ENCODE measurements at places on chromosomes 16 and 17.
A peak's percentile ranks its signal among the peaks of the same experiment; 100 is the strongest.

DNA sequence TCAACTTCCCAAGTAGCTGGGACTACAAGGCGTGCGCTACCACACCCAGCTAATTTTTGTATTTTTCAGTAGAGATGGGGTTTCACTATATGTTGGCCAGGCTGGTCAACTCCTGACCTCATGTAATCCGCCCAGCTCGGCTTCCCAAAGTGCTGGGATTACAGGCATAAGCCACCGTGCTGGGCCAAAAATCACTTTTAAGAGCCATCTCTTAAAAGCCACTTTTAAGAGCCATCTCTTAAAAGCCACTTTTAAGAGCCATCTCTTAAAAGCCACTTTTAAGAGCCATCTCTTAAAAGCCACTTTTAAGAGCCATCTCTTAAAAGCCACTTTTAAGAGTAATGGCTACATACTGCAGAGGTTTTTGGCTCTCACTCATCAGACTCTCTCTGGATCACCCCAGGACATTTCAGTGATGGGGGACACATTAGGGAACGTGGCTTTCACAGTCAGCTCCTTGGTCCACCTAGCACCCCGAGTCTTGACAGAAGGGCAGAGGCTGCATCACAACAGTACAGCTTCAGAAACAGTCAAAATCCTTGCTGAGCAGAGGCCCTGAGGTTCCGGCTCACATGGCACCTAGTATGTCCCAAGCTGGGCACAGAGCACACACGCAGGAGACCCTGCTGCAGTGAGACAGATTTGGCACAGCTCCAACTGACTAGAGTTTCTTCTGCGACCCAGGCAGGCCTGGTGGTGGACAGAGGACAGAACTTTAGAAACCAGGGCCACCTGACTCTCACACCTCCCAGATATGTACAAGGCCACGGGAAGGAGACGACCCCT, 23.6 kb downstream of the RANBP10 start:
- DNase-seq: no peak

DNA sequence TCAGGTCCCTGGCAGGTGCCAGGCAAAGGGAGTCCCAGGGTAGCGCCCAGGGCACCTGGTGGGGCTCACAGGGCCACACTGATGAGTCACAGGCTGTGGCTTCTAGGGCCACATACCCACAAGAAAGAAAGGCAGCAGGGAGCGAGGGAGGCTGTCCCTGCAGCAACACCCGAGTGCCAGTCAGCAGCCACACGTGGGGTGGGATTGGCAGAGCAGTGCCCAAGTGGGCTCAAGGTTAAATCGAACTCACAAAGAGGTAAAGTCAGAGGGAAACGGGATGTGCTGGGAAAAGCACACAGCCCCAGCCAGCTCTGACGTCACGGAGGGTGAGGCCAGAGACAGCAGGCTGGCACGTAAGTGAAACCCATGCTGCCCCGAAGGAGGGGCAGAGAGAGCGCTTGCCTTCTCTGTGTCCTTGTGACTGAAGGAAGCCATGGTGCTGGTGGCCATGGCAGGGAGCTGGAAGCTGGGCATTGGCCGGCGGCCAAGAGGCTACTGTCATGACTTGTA, 33.8 kb downstream of the FA2H start:
- DNase-seq: no peak

DNA sequence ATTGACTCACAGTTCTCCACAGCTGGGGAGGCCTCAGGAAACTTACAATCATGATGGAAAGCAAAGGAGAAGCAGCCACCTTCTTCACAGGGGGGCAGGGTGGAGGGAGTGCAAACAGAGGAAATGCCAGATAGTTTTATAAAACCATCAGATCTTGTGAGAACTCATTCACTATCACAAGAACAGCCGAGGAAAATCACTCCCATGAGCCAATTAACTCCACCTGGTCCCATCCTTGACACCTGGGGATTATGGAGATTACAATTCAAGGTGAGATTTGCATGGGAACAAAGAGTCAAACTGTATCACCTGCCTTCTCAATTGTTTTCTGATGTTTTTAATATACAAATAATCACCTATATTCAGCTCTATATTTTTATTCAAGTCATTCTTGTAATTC, 1527.3 kb upstream of the GOT2 start:
- no peak for DNase-seq

GRCh38 chr17:80425835-80426426, 11.0 kb downstream of the ENDOV start:
- no peak for DNase-seq

GRCh38 chr17:72370819-72371218, 250.0 kb downstream of the SOX9 start:
- no peak for DNase-seq

DNA sequence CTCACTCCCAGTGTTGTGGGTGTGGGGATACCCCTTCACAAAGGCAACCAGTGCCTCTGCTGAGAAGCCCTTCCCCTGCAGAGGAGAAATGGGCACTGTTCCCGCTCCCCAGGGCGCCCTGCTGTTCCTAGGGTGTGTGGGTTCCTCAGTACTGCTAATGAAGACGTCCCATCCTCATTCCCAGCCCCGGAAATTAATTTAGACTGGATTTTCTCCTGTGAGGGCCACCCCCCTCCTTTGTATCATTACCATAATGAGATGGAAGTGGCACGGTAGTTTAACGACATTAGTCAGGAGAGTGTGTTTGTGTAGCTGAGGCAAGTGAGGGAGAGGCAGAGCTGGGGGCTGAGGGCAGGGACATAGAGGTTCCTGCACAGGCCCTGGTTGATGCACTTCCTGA, 53.2 kb downstream of the PIPOX start:
- DNase-seq: no peak

DNA sequence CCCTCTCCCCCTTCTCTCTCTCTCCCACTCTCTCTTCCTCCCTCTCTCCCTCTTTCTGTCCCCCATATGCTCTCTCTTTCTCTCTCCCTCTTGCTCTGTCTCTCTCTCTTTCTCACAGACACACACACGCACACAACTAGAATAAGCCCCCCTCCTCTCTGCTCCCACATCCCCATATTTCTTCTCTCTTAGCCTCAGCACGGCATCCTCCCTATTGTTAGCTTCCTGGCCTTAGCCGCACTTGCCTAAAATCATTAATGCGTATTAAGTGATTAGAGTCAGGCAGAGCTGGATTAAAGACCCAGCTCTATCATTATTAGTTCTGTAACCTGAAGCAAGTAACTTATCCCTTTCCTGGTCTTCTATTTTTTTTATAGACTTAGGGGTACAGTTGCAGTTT, 319.0 kb upstream of the C16orf82 start:
- no peak for DNase-seq

GRCh38 chr16:56019274-56019673, 144.1 kb upstream of the CES5A start:
- no peak for DNase-seq

- DNase-seq: no peak
Measured at GRCh38 chr16:85170066-85170491, 57.8 kb upstream of the CIBAR2 start.

GRCh38 chr17:31820691-31821435, 38.2 kb downstream of the COPRS start:
- DNase-seq: no peak

DNA sequence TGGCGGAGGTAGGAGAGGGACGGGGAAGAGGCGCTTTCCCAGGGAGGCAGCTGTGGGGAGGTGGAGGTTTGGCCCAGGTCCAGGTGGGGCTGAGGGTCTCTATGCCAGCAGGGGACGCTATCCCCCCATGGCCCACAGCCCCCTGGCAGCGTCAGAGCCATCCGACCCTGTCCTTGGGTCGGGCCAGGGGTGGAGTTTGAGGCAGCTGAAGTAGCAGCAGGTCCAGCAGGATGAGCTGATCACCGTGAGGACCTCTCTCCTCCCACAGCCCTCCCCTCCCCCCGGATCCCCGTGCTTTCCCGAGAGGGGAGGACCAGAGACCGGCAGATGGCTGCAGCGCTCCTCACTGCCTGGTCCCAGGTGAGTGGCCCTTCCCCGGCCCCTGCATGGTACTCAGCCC, 3.2 kb downstream of the ZNF205 start:
- no peak for DNase-seq

GRCh38 chr16:75288596-75289120, 37.2 kb upstream of the BCAR1 start:
- no peak for DNase-seq

GRCh38 chr16:56753410-56753809, 23.5 kb downstream of the NUP93 start:
- DNase-seq: no peak

DNA sequence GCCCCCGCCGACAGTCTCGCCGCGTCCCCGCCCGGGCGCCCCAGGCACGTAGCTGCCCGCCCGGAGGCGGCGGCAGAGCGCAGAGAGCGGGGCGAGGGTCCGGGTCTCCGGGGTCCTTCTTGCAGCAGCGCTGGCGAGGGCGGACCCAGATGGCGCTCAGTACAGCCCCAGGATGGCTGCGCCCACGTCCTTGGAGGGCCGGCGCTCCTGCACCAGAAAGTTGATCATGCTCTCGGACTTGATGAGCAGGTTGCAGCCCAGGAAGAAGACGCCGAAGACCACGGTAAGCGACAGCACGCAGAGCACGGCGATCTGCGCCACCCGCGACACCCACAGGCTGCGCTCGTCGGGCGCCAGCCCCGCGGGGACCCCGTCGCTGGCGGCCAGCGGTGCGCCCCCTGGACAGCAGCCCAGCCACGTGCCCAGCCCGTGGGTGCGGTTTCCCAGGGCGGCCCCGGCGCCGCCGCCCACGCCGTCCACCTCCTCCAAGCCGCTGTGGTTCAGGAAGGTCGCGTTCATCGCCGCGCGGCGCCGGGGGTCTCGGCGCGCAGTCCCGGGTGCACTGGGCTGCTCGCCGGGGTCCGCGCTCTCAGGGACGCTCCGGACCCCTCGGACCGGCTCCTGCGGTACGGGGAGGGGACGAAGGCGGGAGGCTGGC, 435 bp downstream of the RPRML start:
- no peak for DNase-seq

GRCh38 chr16:57747091-57747490, 11.5 kb downstream of the KATNB1 start:
- no peak for DNase-seq

GRCh38 chr17:57874434-57875289, 24.8 kb upstream of the MRPS23 start:
- peak; percentile 80 for DNase-seq

DNA sequence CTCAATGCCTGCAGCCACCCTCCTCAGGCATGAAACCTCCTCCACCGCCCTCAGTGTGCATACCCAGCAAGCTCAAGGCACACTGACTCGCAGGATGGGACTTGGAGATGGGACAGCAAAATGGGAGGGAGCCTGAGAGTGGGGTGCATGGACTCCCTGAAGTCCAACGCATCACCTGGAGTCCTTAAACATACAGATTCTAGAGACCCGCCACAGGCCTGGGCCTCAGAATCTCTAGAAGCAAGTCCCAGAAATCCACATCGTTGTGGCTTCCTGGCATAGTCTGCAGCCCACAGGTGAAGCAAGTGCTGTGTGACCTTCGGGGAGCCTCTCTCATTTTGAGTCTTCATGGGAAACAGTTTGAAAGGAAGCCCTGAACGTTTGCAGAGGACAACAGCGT, 3.6 kb upstream of the TBX21 start:
- DNase-seq: no peak

DNA sequence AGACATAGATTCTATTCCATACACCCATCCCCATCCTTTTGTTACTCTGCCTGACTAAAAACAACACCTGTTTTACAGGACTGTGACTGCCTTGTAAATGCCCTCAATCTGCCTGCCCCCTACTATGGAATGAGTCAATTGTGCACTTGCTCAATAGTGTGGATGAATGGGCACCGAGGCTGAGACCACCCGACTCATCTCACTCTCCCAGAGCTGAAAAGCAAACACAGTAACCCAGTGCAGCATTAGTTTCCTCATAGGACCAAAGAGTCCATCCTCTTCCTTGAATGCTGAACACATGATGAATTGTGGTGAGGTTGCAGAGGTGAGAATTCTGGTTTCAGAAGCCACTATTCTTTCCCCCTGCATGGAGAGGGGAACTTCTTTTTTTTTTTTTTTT, 233.7 kb downstream of the ZFHX3 start:
- DNase-seq: no peak

DNA sequence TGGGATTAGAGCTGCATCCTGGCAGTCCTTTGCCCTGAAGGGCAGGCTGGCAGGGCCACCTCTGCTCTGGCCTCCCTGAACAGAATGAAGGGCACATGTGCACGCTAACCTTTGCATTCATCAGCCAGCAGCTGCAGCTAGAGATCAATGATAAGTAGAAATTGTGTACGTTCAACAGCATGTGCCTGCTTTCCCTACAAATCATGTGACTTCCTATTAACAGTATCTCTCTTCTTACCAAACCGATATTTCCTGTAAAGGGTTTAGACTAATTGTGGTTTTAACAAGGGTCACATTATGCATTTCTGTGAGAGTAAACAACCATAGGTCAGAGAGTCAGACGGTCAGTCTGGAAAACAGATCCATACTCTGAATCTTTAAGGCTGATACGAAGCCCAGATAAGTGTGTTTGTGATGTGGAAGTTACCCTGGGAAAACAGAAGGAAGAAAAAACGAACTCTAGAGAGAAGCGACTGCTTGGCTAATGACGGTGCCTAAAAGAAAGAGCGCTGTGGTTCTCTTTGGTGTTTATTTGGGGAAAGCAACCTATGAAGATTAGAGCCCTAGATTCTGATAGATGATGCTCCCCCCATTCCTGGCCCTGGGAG, 219.4 kb downstream of the MAF start:
- no peak for DNase-seq

GRCh38 chr17:75641343-75641742, 8.1 kb downstream of the SMIM5 start:
- DNase-seq: no peak

- DNase-seq: peak; percentile 24
Measured at GRCh38 chr16:46899443-46900143, 15.4 kb downstream of the GPT2 start.

GRCh38 chr17:64531955-64532371, 25.2 kb downstream of the CEP95 start:
- no peak for DNase-seq

GRCh38 chr17:40824015-40824832, 1.8 kb upstream of the KRT10 start:
- DNase-seq: no peak

DNA sequence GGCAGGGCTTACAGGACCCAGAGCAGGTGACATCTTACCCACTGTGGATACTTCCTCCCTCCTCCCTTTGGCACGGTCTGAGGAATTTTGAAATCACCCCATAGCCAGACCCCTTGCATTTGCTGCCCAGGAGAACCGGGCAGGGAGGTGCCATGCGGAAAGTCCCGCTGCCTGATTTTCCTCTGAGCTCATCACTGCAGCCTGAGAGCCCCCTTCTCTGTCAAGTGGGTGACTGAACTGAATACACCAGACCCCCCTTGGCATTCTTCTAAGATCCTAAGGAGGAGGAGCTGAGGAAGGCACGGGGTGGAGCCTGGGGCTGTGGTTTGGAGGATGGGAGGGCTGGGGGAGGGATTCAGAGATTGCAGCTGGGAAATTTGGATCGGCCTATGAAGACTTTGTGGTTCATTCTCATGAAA, 173.4 kb downstream of the RAB11FIP4 start:
- peak; percentile 24 for DNase-seq
